ENCODE measurements at places on chromosomes 7 and 10. TPM values are rescaled to one million over a fixed set of nuclear protein-coding genes. Genes with fewer than 3 reads are reported as not detected.

- no peak for DNase-seq
These were observed 296.7 kb downstream of the GFRA1 start for GRCh38 chr10:115976342-115976741.

GRCh38 chr10:102613286-102613685 is 31.0 kb upstream of the TRIM8 start:
- no peak for DNase-seq

GRCh38 chr7:38453826-38454225 is 177.3 kb downstream of the AMPH start:
- DNase-seq = no peak

DNA sequence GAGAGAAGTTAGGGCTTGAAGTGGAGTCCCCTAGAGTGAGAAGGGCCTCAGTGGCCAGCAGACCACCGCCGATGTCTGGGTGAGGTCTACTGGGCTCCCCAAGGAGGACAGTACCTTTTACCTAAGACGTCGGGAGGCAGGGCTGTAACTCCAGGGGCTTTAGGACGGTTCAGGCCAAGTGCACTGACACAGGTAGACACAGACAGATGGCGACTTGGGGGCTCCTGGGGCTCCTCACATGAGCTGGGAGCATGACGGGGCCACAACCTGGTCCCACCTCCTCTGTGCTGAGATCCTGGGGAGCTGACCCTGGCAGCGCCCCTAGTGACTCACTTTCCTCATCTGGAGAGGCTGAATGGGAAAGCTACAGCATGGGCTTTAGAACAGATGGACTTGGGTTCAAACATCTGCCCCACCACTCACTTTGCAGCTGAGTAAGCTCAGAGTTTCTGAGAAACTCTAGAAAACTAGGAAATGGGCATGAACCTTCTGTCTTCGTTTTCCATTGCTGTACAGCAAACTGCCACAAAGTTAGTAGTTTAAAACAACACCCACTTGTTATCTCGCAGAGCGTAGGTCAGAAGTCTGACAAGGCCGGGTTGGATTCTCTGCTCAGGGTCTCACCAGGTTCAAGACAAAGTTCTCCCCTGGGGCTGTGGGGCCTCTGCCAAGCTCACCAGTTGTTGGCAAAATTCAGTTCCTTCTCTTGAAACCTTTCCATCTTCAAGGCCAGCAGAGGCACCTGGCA is 4.7 kb upstream of the COMTD1 start:
- DNase-seq = no peak

GRCh38 chr10:97796651-97797050 is 24.9 kb upstream of the SFRP5 start:
- DNase-seq = no peak

GRCh38 chr7:100157069-100157333 is 1.5 kb downstream of the TRAPPC14 start:
- DNase-seq = no peak

GRCh38 chr7:98837630-98837972 is 32.2 kb downstream of the TMEM130 start:
- DNase-seq = no peak

DNA sequence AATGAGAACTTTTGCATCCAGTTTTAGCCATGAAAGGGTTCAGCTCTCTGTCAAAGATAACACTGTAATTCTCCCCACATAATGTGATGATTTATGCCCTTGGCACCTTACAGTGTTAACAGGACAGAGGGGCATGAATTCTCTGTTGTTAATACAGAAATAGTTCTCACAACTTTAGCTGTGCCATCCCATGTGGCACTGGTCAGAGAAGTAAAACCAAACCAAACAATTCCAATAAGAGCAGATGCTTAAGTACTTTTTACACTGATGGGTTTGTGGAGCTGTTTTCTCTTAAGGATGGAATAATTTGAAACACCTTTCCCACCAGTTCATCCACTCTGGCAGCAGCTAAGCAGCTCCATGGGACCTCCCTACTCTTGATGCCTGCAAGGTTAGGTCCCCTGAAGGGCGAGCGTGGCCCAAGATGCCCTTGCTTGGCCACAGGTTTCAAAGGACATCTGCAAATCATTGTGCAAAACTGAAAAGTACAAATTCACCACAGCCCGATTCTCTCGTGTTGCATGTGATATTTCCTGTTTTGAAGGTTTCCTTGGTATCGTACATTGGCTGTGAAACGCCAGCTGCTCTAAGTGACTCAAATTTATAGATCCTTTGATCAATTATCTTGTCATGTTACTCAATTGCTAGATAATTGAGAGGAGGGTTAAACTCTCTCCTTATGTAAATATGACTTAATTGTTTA is 82.5 kb upstream of the CREB5 start:
- no peak for DNase-seq

MMP21 gene
- 0.13 TPM for total RNA-seq

PDE1C gene
- 0.13 TPM for total RNA-seq

MMD2 gene
- total RNA-seq = not detected
